ENCODE measurements at places on chromosomes 3 and 15.

DNA sequence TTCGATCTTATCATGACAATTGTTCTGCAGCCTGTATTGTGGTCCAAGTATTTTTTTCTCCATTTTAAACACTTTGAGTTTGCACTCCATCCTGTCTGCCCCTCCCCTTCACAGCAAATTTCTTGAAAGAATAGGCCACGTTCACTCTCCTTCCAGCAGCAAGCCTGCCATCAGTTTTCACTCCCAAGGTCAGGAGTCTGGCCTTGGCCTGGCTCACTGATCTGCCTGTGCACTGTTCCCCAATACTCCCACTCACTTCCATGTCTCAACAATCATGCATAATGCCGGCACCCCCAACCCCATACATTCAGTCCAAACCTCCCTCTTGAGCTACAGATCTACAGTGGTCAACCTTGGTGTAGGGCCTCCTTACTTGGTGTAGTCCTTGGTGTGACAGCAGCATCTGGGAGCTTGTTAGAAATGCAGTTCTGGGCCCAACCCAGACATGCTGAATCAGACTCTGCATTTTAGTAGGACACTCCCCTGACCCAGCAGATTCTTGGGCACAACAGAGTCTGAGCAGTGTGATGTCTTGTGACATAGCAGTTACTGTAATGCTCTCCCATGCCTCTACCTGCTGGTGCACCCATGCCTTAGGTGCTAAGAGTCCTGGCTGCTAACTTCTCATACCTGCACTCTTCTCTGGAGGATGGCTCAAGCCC, 58.3 kb upstream of the XCR1 start:
- DNase-seq, result no peak

GRCh38 chr3:170670504-170670903, 84.6 kb upstream of the SLC7A14 start:
- DNase-seq, result no peak

- peak; percentile 77 for DNase-seq
Measured at GRCh38 chr3:126356373-126357264, 589 bp downstream of the KLF15 start.

DNA sequence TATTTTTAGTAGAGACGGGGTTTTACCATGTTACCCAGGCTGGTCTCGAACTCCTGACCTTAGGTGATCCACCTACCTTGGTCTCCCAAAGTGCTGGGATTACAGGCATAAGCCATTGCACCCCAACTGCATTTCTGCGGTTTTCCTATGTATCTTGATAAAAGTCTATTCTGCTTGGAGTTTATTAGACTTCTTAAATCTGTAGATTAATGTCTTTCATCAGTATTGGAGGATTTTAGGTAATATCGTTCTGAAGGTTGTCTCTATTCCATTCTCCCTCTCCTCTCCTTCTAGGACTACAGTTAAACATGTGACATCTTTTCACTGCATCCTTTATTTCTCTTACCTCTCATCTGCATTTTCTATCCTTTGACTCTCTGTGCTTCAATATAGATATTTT, 46.3 kb upstream of the GCNT3 start:
- DNase-seq, result no peak

GRCh38 chr15:89908226-89908625, 4.5 kb downstream of the ARPIN start:
- no peak for DNase-seq
